ENCODE measurements at places on chromosomes 3 and 15.

GRCh38 chr3:144643771-144644198 is 672.2 kb downstream of the DIPK2A start:
- no peak for DNase-seq

- DNase-seq = no peak
These were observed 112.7 kb downstream of the RAB11A start for GRCh38 chr15:65981837-65982626.

DNA sequence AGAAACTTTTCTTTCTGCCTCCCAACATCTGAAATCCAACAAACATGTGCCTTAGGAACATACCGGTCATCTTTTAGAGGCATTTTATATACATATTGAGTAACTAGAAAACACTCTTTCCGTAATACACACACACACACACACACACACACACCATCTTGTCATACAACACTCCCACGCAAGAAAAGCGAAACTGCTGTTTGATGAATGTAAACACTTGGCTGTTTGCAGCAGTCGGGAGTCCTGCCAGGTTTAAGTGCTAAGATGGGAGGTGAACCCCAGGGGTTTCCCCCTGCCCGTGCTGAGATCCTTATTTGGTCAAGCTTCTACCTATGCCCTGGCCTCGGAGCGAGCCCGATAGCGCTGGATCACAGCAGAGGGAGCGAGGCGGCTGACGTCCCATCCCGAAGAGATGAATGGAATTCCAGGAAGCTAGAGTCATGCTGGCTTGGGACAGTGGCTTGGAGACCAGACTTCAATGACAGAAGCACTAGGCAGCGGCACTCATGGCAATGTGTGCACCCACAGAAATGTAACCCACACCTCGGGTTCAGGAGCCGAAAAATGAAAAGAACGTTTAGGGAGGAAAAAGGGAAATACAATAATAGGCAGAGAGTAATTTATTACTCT is 1.3 kb upstream of the THBS1 start:
- DNase-seq = no peak

GRCh38 chr3:71831599-71831998 is 46.7 kb upstream of the PROK2 start:
- no peak for DNase-seq

DNA sequence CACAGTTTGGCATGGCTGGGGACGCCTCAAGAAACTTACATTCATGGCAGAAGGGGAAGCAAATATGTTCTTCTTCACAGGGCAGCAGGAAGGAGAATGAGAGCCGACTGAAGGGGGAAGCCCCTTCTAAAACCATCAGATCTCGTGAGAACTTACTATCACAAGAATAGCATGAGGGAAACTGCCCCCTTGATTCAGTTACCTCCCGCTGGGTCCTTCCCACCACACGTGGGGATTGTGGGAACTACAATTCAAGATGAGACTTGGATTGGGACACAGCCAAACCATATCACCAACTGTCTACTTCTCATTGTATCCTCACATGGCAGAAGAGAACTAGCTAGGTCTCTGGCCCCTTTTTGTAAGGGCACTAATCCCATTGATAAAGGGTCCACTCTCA is 30.5 kb downstream of the CCDC32 start:
- no peak for DNase-seq
